Panc1 (cell line): ENCODE measurements at places on chromosomes 5 and 9. TPM values are rescaled to one million over a fixed set of nuclear protein-coding genes. Genes with fewer than 3 reads are reported as not detected.

DNA sequence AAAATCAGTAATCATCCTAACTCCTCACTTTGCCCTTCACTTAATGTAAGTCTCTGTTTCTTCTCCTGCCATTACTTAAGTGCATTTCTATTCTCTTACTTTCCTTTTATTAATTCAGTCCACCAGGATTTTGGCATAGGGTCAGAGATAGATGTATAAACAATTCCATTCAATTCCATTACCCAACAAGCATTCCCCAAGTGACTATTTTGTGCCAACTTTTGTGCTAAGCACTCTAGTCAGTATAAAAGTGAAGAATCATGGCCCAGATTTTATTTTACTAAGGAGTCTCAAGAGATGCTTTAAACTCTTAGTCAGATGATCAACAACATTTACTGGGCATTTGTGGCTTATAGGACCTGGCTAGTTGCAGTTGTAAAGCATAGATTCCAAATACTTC lies 159.3 kb downstream of the DMAC1 start:
- no peak overlapping the region for H3K4me3 ChIP-seq
- no peaks in the 10 kb centered on the region for H3K27me3 ChIP-seq
- no peak overlapping the region for H3K27ac ChIP-seq

GRCh38 chr9:113129884-113130283 lies 20.9 kb upstream of the SLC31A2 start:
- no peaks in the 10 kb centered on the region for H3K36me3 ChIP-seq
- H3K4me3 ChIP-seq, result no peak overlapping the region
- no peaks in the 10 kb centered on the region for H3K4me1 ChIP-seq
- peaks cover 2% of the 10 kb centered on the region for H3K27me3 ChIP-seq
- DNase-seq, result no peak
- no peak overlapping the region for H3K27ac ChIP-seq

GRCh38 chr5:10144040-10144439 lies 105.6 kb downstream of the ATPSCKMT start:
- DNase-seq, result no peak
- no peaks in the 10 kb centered on the region for H3K4me1 ChIP-seq
- H3K36me3 ChIP-seq, result no peaks in the 10 kb centered on the region
- H3K27me3 ChIP-seq, result no peaks in the 10 kb centered on the region
- H3K4me3 ChIP-seq, result no peak overlapping the region

PPIC gene
- 45.8 TPM for total RNA-seq

QRFP gene
- not detected for total RNA-seq

LCP2 gene
- 0.36 TPM for total RNA-seq

GRCh38 chr5:180975338-180975737 lies 13.3 kb upstream of the BTNL3 start:
- no peaks in the 10 kb centered on the region for H3K4me1 ChIP-seq
- no peak overlapping the region for H3K27ac ChIP-seq
- no peak for DNase-seq
- H3K36me3 ChIP-seq, result no peaks in the 10 kb centered on the region
- no peak overlapping the region for H3K4me3 ChIP-seq

MOCS2 gene
- 39.5 TPM for total RNA-seq

GRCh38 chr9:124110307-124110915 lies 98.8 kb downstream of the LHX2 start:
- DNase-seq, result no peak

GRCh38 chr5:31530541-31531265 lies 1.2 kb downstream of the DROSHA start:
- DNase-seq, result no peak
- peak overlapping the region; percentile 99 for H3K4me3 ChIP-seq
- peaks cover 43% of the 10 kb centered on the region for H3K36me3 ChIP-seq
- peaks cover 20% of the 10 kb centered on the region for H3K4me1 ChIP-seq
- H3K27me3 ChIP-seq, result no peaks in the 10 kb centered on the region

RBM18 gene
- total RNA-seq, result 19.2 TPM

- no peaks in the 10 kb centered on the region for H3K27me3 ChIP-seq
- H3K4me1 ChIP-seq, result no peaks in the 10 kb centered on the region
- DNase-seq, result no peak
Measured at GRCh38 chr9:90219548-90220118, 423.0 kb downstream of the DIRAS2 start.

DNA sequence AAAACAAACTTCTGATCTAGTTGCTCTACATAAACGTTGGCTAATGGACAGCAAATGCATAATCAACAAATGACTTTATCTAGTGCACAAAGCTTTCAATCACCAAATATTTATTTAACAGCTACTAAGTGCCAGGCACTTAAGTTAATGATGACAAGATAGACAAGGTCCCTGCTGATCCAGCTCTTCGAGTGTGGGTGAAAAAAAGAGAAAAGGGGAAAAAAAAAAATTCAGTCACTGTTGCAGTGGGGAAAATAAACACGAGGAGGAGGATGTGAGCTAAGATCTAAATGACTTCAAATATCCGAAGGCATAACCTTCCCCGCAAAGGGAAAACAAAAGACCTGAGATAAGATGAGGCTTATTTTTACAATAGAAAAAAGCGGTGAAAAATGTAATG lies 9.6 kb downstream of the PSIP1 start:
- no peak overlapping the region for H3K27ac ChIP-seq
- H3K27me3 ChIP-seq, result no peaks in the 10 kb centered on the region
- DNase-seq, result no peak
- H3K36me3 ChIP-seq, result peaks cover 2% of the 10 kb centered on the region; the same call in 1 of the 2 replicates

NEUROG1 gene
- not detected for total RNA-seq

DNA sequence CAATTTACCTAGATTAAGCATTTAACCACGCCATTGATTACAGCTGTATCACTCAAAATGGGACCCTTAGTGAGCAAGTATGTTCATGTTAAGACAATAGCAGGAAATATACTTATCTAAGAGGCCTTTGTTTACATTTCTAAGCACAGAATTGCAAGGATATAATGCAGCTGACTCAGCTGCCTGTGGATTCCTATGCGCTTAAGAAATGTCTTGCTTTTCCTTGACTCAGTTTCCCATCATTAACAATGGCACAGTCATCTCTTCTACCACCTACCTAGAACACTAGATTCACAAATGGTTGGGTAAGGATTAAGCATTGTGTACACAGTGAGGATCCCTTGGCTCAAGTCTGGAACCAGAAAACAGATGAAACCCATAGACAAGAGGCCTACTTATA lies 163.8 kb downstream of the TSSK1B start:
- no peak overlapping the region for H3K4me3 ChIP-seq
- H3K27me3 ChIP-seq, result no peaks in the 10 kb centered on the region
- no peaks in the 10 kb centered on the region for H3K36me3 ChIP-seq
- DNase-seq, result no peak
- H3K27ac ChIP-seq, result no peak overlapping the region

DNA sequence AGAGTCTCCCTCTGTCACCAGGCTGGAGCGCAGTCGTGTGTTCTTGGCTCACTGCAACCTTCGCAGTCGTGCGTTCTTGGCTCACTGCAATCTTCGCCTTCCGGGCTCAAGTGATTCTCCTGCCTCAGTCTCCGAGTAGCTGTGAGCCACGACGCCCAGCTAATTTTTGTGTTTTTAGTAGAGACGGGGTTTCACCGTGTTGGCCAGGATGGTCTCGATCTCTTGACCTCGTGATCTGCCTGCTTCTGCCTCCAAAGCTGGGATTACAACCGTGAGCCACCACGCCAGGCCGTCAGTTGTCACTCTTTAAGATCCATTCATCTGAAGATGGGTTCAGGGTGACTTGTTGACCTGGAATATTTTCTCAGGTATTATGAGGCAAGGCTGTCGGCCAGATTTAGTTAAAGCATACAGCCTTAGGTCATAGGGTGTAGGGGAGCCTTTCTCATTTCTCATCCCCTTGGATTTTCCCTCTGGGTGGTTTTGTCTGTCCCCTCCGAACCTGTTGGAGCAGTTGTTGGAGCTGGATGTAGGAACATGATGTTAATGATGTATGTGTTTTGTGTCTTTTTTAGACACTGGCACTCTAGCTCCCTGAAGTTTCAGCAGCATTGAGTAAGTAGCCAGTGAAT lies 1.6 kb downstream of the SLC22A5 start:
- DNase-seq, result no peak
- H3K4me3 ChIP-seq, result peak overlapping the region; percentile 79
- no peaks in the 10 kb centered on the region for H3K36me3 ChIP-seq
- no peaks in the 10 kb centered on the region for H3K27me3 ChIP-seq
- H3K27ac ChIP-seq, result peak overlapping the region; percentile 42; the same call in 1 of the 2 replicates

DNA sequence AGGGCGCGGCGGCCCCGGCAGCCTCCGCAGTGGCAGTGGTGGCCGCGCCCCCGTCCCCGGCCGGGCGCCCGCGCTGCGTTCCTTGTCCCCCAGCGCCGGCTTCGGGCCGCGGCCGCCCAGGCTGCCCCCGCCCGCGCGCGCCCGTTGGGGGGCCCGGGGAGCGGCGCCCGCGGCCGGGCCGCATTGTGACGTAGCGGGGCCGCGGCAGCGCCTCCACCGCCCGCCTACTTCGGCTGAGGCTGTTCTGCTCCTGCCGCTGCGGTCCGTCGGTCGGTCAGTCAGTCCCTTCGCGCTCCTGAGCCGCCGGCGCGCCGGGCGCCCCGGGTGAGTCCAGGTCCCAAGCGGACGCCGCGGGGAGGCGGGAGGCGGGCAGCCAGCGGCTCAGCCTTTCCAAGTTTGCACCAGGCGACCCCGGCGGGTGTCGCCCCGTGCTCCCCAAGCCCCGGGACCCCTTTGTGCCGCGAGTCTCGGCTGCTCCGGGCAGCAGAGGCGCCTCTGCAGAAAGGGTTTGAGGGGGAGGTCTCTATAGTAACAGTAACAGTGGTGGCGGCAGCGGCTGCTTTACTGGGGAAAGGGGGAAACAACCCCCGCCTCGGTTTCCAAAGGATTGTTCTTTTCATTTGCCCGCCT lies at the start of gene SNCAIP:
SNCAIP (plus strand) TSS at position 277 of the 630 bp plus-strand sequence. CDS start 78,898 bp downstream, outside the sequence.
- peak within 1 kb of the TSS; percentile 51 for H3K4me3 ChIP-seq
- H3K27me3 ChIP-seq, result peaks cover 45% of the 10 kb centered on the region
- peaks cover 7% of the 10 kb centered on the region; the same call in 1 of the 2 replicates for H3K4me1 ChIP-seq
- H3K27ac ChIP-seq, result no peak within 1 kb of the TSS

TNC gene
- 5.7 TPM for total RNA-seq

CXCL14 gene
- not detected for total RNA-seq

- H3K27me3 ChIP-seq, result no peaks in the 10 kb centered on the region
- no peaks in the 10 kb centered on the region for H3K36me3 ChIP-seq
- H3K4me1 ChIP-seq, result no peaks in the 10 kb centered on the region
- H3K27ac ChIP-seq, result no peak overlapping the region
Measured at GRCh38 chr9:2489838-2490314, 131.7 kb upstream of the VLDLR start.
